ENCODE measurements at places on chromosomes 1 and 21.

GRCh38 chr1:220783453-220783852 lies 3.3 kb upstream of the MTARC1 start:
- DNase-seq: no peak

- no peak for DNase-seq
Observed at GRCh38 chr1:112998592-112999235, 42.7 kb upstream of the SLC16A1 start.

DNA sequence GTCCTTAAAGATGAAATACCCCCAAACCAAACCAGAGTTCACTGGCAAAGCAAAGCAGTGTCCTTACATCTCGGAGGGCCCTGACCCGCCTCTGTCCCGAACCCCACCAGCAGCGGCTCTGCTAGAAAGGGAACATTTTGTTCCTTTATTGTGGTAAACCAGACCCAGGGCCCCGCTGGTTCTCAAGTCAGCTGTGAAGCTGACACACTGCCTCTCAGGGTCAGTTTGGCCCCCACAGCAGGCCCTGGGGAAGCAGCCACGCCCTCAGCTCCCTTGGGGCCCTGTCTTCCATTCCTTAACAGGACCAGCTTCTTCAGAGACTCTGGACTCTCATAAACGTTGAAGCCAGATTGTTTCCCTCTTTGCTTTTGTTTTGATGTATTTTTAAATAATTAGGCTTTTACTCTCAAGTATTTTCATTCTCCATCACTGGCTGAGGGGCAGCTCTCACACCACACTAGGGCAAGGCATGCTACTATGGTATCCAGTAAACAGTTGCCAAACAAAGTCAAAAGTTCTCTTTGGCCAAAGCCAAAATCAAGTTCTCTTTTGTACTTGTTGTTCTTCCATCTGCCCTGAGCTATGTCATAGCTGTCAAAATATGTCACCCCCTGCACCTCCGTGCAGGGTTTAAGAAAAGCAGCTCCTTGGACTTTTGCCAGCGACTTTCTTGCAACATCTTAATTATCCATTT lies 61.1 kb upstream of the ANGPTL1 start:
- no peak for DNase-seq

DNA sequence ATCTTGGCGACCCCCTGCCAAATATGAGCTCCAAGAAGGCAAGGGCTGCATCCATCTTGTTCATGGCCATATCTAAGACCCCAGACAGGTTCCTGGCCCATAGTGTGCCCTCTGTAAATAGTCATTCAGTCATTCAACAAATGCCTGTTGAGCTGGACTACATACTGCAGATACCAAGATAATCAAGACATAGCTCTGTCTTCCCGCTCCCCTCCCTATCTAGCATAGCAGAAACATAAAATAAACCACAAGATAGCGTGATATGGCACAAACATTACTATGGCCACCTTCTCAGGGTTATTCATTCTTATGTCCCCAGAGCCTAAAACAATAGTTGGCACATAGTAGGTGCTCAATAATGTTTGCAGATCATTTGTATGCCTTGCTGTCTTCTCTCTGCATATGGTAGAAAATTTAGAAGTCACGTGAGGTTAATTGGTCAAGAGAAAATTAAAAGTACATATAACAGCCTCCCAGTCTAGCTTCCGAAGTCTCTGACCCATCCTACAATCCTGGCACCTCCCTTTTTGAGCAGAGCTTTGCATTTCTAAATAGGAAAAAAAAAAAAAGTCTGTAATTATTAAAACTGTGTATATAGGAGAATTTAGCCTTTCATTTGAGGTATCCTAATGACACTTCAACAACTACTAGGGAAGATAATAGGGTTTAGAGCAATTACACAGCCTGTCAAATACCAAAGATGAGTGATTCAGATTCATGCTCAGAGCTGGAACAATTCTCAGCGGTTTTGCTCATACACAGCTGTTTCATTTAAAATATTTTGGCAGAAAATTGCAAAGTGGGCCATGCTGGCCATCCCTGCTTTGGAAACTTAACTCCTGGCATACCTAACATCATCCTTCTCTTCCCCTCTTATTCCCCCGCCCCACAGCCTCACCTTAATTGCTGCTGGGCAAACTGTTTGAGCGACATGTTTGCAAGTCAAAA lies 219.0 kb downstream of the KAZN start:
- no peak for DNase-seq

All from T-helper 22 cell (primary cell).